ENCODE measurements at places on chromosomes 4 and X. TPM values are rescaled to one million over a fixed set of nuclear protein-coding genes. Genes with fewer than 3 reads are reported as not detected.

GRCh38 chrX:153884136-153884535, 1.8 kb downstream of the L1CAM start:
- no peak for DNase-seq

- no peak for DNase-seq
Measured at GRCh38 chr4:72430050-72430449, 139.0 kb downstream of the ADAMTS3 start.

GRCh38 chr4:6049985-6050384, 31.8 kb upstream of the C4orf50 start:
- no peak for DNase-seq

DNA sequence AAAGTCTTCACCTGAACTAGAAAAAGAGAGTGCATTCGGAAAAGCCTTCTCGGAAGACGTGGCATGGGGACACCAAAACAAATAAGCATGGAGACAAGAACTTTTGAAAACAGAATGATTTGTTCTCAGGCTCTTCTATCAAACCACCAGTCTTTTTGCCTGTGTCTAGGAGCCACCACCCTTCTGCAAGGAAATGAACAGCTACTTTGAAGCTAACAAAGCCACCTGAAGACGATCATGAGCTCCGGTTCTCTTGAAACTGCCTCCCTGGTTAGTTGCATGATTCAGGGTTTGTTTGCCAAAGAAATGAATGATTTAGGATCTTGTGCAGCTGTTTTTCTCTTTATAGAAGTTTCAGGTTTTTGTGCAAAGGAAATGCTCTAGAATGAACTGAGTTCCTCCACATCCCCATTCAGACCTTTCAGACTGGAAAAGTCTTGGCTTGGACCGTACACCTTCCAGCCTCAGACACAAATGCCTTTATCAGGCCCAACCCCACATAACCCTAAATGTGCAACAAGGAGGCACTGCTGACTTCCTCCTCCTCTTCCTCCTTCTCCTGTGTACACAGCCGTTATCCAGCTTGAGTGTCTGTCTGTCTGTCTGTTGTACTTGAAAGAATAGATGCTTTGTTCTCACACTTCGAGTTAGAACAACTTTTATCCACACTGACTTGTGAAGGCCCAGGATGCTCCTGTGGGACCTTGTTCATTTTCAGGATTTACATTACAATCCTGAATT, 334.8 kb upstream of the KLF3 start:
- peak; percentile 37 for DNase-seq

DNA sequence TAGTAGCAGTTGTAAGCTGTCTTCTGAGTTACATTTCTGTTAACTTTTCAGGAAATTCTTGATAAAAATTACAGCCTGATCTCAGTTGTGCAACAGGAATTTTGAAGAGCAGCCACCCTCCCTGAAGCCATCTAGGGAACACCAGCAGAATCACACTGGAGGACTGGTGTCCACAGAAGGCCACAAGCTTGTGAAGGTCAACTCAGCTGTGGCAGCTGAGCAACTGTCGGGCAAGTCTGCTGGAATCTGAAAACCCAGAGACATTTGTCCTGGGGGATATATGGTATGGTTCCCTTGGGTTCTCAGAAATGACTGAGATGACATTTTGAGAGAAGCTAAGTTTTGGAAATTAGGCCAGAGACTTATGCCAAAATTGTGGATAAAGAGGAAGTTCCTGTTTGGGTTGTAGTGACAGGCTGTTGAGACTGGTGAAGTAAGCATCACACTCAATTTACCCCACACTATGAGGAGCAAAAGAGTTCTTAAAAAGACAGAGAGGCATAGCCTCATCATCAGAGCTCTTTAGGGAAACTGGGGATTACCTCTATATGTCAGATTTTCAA, 78.1 kb upstream of the TNIP3 start:
- DNase-seq: no peak

- DNase-seq: no peak
Measured at GRCh38 chr4:24091639-24092233, 201.9 kb upstream of the PPARGC1A start.

DNA sequence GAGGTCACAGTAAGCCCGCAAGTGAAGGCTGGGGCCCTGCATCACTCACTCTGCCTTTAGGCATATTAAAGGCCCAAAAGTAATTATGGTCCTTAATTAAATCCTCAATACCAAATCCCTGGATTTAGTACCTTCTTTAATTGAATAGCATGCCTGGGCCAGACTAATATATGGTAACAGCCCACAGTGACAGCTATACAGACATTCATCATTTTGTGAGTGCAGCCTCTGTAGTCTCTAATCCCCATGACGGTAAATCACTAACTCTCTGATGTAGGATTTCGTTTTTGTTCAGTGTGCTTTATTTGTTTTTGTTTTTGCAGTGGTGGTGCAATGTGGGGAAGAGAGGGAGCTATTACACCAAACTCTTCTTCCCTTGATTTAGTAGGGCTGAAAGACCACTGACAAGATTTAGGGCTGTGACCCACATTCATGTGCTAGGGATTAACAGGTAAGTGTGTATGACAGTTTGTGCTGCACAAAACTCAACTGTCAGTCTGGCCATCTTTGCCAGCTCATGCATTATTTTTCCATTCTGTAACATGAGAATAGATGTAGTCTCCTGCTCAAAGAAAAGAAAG, 60.6 kb upstream of the SLC39A8 start:
- no peak for DNase-seq

DNA sequence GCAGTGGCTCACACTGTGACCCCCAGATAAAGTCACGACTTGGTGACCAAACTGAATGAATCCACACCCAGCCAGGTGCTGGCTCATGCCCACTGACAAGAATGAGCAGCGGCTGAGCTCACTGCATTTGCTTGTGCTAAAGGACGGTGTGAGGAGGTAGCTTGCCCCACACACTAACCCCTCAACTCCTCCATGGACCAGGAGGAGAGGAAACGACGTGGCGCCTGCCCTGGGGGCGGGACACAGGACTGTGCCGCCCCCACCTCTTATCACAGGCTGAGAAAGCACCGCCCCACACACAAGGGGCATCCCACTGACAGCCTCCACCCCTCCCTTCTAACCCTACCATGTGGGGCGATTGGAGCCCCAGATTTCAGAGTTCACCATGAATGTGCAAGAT, 43.0 kb downstream of the ZFYVE28 start:
- DNase-seq: no peak

GRCh38 chr4:2756691-2757350, 685 bp upstream of the TNIP2 start:
- no peak for DNase-seq

DNA sequence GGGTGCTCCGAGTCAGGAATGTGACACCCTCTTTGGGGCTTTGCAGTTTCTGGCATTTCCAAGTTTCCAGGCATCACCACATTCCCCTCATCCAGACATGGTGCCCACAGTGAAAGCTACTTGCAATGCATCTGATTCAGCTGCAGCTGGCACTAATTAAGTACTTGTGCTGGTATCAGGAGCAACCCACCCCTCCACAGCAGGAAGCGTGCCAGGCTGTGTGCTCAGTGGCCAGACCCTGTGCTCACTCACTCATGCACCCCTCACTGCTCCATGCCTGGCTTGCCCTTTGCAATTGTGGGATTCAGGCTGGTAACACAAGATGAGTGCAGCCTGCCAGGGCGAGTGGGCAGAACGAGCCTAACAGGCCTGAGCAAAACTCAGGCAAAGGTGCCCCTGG, 271.2 kb downstream of the EPHA5 start:
- no peak for DNase-seq

DNA sequence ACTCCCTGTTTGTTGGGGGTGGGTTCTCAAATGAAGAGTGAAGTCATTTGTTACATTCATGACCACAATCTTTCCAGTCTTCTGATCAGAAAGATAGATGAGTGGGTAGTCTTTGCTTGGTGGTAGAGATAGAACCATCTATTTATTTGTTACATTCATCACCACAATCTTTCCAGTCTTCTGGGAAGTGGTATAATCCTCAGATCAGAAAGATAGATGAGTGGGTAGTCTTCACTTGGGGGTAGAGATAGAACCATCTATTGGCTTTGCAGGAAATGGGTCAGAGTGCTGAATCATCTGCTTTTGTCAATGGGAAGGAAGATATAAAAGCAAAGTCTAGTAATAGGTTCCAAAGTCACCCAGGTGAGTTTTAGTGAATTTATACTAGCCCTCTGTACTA, 64.2 kb upstream of the EPGN start:
- DNase-seq: no peak

GRCh38 chrX:140715787-140716186, 6.2 kb downstream of the LINC00632 start:
- no peak for DNase-seq

DNA sequence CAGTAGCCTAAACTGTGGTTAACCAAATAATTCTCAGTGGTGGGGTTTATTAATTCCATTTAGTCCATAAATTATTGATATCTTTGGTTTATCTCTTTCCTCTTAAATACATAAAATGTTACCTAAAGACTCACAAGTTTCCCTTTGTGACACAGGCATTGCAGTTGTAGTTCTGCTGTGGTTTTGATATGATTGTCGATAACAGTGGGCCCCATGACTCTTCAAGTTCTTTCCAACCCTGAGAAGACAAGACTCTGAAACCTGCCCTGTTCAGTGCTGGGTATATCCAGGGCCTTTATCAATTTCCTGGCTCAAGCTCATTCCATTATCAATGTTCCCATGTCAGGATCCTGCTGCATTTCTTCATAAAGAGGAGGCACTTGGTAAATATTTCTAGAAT, 117.9 kb upstream of the TBC1D9 start:
- DNase-seq: no peak

- DNase-seq: no peak
Measured at GRCh38 chr4:151991884-151992167, 231.0 kb upstream of the GATB start.

DNA sequence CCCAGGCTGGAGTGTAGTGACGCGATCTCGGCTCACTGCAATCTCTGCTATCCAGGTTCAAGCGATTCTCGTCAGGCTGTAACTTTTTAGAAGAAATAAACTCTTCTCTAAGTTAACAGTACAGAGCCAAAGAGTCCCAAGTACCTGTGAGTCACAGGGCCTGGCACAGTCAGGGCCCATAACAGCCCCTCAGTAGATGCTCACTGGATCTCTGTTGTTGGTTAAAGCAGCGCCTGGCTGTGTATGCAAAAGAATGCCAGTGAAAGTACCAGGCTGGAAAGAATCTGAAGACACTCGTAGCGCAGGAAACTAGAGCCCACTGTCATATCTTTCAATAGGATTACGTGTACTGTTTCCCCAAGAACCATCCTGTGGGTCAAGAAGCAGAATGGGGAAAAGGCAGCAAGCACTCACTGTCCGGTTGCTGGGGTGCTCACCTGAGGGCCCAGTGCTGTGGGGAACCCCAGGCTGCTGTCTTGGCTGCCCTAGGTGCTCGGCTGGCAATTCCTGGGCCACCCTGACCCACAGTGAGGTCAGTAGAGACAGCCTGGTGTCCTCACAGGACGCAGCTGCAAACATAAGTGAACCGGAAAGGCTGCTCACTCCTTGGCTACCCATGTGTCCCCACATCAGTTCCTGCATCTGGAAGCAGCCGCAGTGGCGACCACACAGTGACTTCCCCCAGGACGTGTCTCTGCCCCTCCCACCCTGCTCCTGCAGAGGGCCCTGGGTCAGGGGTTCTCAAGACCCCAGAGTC, 3.1 kb upstream of the SLBP start:
- DNase-seq: no peak

GRCh38 chrX:123184866-123185276, 793 bp downstream of the GRIA3 start:
- no peak for DNase-seq

DNA sequence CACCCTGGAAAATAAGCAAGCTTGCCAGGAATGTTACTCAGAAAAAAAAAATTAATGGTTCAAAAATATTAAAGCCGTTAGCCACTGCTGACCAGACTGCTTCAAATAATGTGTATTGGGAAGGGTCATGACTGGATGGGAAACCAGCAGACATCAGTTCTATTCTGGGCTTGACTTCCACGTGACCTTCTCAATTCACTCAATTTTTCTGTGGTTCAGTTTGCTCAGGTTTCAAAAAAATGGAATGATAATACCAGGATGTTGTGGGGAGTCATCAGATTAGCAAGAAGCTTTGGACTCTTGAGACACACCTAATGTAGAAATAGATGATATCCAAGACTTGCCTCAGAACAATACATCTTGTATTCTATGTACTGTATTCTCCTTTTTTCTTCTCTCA, 541.9 kb upstream of the BOD1L1 start:
- DNase-seq: no peak

GRCh38 chr4:2482693-2483092, 13.8 kb downstream of the RNF4 start:
- DNase-seq: peak; percentile 18

DNA sequence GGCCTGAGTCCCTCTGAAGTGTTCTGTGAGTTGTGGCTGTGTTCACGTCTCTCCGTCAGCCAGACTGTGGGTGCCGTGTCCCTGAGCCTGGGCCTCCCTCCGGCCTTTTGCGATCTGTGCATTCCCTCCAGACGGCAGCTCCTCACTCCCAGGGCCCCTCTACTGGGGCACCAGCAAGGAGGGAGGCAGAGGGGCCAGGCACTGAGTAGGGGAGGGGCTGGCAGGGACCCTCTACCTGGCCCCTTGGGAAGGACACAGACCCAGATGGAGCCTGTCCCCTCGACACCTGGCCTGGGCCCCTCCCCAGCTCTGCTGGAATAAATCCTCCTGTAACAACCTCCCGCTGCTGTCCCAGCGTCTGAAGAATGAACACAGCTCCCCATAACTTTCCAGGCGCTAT, 110.0 kb upstream of the NKX1-1 start:
- DNase-seq: no peak

DNA sequence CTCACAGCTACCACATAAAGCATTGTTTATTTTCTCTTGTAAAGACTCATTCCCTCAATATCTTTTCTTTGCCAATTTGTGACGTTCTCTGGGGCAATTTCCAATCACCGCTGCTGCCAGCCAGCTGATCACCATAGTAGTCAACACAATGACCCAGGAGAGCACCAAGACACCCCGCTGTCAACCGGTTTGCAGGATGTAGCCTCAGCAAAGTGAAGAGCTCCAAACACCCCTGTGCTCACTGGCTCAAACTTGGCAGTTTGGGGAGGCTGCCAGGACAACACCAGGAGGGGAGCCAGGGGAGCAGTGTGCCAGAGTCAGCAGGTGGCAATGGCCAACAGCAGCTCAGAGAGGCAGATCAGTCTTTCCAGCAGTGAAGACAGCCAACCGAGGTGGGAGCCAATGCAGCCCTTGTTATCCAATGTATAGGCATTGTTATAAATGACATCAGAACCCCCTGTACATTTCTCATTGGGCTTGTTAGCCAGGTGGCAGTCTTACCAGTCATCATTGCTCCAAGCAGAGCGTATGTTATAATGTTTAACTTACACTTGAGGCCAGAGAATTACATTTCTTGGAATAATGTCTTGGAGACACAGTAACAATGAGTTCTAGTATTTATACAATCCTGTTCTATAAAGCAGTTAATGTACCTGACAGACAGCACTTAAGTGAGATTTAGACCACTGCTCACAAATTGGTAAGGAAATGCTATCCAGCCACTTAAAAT, 274.9 kb upstream of the GK2 start:
- no peak for DNase-seq

- DNase-seq: no peak
Measured at GRCh38 chr4:185587030-185587426, 51.7 kb upstream of the PDLIM3 start.

Gene USP26
- not detected for total RNA-seq

Gene ERAS
- not detected for total RNA-seq

Gene UCP1
- total RNA-seq: not detected

Gene CTAG2
- total RNA-seq: not detected

Gene ZNF827
- total RNA-seq: 12.2 TPM

Gene TCP11X2
- total RNA-seq: not detected

Gene RAB9B
- 0.40 TPM for total RNA-seq

Gene SOWAHB
- total RNA-seq: not detected

Gene RNF128
- not detected for total RNA-seq

Gene CT45A1
- not detected for total RNA-seq

Gene PRDM5
- total RNA-seq: not detected

Gene ADH1C
- not detected for total RNA-seq

Gene HSFX4
- total RNA-seq: not detected

Gene EFHC2
- 2.3 TPM for total RNA-seq

Gene CBR4
- 10.0 TPM for total RNA-seq

Gene FDCSP
- not detected for total RNA-seq
